ENCODE measurements at places on chromosomes 2 and 18.
A peak's percentile ranks its signal among the peaks of the same experiment; 100 is the strongest.

DNA sequence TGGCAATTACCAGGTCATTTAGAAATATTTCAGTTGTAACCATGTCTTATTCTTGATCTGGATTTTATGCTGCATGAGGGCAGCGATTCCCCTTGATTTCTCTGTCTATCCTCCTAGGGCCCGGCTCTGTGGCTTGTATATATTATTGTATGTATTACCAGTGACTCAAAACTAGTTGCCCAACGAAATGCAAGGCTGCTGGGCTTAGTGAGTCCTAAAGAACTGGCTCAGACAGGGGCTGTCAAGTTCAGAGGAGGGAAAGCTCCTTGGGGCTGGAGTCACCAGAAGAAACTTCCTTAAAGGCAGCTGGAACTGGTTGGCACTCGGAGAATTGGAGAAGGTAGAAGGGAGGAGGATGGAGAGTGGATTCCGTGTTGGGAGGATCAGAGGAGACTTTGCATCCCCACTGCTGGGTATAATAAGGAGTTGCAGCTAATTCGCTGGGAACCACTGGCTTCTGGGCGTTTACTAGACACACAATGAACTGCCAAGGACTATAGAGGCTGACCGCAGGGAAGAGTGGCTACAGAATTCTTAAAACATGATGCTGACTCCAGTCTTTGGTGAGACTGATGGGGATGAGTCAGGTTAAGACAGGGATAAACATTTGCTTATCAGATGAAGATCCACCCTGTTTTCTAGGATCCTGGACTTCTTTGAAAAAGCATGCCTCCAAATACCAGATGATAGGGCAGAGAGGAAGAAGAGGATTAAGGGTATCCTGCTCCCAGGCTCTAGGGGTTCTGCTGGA, 104.3 kb downstream of the PRKCE start:
- DNase-seq = no peak

DNA sequence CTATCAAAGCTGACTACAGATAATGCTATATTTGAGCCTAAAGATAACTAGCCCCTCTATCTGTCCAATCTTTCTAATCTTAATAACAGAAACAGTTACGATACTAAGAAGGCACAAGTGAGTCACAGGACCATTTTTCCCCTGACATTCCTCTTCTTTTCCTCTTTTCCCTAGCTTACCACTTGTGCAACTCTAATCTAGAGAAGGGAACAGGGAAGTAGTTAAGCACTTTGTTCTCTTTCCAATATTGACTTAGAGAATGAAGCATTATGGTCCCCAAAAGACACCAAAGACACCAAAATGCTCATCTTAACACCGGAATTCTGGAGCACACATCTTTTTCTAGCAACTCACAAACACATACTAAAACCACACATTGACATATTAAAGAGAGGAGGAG, 1.8 kb downstream of the PDE11A start:
- DNase-seq = no peak

DNA sequence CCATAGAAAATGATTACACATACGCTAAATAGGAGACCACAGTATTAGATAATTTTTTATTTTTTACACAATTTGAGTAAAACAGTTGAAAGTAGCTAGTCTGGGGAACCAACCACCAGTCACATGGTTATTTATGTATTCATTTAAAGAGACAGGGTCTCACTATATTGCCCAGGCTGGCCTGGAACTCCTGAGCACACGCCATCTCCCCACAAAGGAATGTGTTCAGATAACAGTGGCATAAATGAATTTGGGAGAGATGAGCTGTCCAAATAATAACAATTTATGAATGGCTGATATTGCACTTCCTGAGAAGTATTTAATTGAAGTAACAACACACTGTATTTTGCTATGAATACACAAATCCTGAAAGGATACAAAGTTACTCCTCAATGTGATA, 39.7 kb downstream of the KIDINS220 start:
- no peak for DNase-seq

GRCh38 chr2:80068038-80068731, 236.4 kb downstream of the LRRTM1 start:
- DNase-seq = no peak

GRCh38 chr2:78353168-78353567, 672.3 kb upstream of the REG3G start:
- DNase-seq = no peak

DNA sequence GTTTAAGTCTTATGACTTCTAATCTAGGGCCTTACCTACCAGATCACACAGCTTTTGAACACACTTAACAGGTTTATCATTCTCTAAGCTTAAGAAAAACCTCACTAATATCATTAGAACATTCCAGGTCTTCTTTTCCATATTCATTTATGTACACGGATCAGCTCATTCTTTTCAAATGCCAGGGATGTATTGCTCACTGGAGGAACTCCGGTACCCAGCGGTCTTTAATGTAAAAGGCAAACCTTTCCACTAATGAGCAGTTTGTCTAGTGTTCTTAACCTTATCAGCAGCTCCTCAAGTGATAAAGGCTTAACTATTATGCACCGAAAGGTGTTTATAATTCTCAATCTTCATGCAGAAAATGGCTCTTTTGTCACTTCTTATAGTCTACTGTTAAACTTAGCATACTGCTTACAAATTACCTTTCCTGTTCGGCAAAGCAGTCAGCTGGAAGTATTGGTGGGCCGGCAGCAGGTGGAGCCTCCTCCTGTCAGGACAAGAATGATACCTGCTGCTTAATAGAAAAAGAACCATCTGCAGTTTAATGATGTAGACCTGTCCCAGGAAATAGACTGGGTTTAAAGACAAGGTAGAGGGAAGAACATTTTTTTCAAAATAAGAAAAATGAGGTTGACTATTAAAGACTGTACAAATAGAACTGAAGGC, 142.7 kb downstream of the FIGN start:
- no peak for DNase-seq

GRCh38 chr2:237287872-237288271, 126.1 kb downstream of the COL6A3 start:
- no peak for DNase-seq

- no peak for DNase-seq
Measured at GRCh38 chr2:54585136-54585733, 129.1 kb downstream of the SPTBN1 start.

DNA sequence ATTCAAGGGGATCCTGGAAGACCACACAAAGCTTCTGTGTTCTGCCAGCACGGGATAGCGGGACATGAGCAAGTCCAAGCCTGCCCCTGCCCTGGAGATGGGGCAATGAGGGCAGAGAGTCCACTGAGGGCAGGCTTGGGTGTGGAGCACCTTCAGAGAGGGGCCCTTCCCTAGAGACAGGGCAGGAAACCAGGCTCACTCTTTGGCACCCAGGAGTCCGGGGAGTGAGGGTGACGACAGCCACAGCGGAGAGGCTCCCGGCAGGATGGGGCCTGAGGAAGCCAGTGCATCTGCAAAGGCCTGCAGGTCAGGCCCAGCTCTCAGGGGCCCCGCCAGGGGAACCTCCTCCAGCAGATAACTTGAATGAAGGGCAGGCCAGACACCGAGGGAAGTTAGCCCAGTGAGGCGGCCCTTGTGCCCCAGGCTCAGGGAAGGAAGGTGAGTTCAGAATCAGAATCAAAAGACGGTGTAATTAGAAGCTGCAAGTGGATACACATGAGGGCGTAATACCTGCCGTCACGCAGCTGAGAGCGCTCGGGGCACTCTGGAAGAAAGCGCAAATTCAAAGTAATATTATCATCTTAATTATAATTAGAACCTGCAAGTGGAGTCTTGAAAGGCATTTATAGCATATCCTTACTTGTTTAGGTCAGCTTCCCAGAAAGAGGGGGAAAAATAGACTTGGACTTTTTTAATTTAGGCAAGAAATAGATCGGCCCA, 142.6 kb upstream of the LGALSL start:
- DNase-seq = no peak

GRCh38 chr2:164992818-164993217, 37.5 kb upstream of the SLC38A11 start:
- peak; percentile 64 for DNase-seq

- DNase-seq = no peak
Measured at GRCh38 chr2:64595397-64596176, 58.1 kb downstream of the SERTAD2 start.

DNA sequence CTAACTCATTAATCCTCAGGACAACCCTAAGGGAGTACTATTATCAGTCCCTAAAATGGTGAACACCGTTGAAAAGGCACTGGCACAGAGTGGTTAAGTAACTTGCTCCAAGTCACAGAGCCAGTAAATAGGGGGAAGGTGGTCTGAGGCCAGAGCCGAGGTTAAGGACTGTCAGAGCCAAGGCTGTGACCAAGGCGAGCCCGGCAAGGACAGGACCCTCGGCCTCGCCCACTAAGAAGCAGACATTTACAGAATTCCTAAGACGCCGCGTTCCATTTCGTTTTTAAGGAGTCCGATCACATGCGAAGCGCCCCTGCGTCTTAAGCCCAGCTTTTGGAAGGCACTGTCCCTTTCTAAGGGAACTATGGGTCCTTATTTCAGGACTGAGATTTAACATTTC, 1.1 kb downstream of the PDIA6 start:
- DNase-seq = no peak

GRCh38 chr18:79771446-79772107, 26.2 kb upstream of the KCNG2 start:
- DNase-seq = no peak

GRCh38 chr18:4605212-4605611, 150.1 kb upstream of the DLGAP1 start:
- peak; percentile 41 for DNase-seq

GRCh38 chr18:30862900-30863299, 179.6 kb downstream of the DSC3 start:
- no peak for DNase-seq

GRCh38 chr2:236287656-236288055, 23.4 kb upstream of the ASB18 start:
- DNase-seq = no peak

DNA sequence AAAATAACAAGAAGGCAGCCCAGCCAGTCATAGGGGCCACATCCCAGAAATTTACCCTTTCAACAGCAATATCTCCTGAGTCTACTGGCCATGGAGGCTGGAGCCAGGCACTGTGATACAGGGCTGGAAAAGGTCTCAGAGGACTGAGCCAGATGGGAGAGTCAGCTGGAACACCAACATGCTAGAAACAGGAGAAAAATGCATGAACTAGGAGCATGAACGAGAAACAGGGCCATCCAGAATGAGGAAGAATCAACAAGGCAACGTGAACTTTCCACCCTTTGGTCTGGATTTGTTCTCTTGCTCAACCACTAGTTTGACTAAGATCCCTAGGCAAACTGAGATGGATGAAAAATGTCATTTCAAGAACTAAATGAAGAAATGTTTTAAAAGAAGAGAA, 13.1 kb downstream of the PID1 start:
- no peak for DNase-seq

- DNase-seq = no peak
Measured at GRCh38 chr2:233486357-233486756, 80.2 kb downstream of the USP40 start.

DNA sequence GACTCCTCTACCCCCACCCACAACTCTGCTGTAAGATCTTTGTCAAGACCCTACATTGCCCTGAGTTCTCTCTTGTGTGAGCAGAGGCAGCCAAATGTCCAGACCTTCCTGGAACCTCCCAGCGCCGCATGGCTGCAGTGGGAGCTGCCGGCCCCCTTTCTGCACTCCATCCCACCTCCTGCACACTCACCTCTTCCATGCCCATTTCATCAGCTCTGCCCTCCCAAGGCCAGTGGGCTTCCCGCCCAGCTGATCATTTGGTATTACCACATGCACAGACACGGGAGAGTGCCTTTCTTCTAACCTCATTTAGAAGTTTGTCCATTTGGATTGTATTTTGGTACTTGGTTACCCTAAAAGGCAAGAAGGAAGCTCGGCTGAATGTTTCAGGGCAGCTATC, 2.0 kb downstream of the IL1R2 start:
- no peak for DNase-seq

DNA sequence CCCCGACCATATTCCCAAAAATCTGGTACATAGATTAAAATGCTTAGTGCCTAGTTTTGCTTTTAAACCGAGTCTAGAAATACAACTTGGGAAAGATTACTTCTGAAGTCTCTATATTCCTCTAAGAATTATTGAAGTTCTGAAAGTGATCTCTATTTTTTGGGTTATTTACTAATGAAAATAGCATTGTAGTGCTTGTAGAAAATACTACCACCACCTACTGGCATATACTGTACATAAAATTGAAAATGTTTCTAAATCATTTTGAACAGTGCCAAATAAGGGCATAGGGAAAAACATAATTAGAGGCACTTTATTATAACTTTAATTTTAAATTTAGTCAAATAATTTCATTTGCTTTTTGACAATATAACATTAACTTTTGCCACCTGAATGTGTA, 1399.6 kb upstream of the ZEB2 start:
- no peak for DNase-seq

- DNase-seq = no peak
Measured at GRCh38 chr2:218807626-218808025, 24.0 kb downstream of the PRKAG3 start.

GRCh38 chr2:30915486-30915885, 108.2 kb upstream of the CAPN13 start:
- DNase-seq = no peak

DNA sequence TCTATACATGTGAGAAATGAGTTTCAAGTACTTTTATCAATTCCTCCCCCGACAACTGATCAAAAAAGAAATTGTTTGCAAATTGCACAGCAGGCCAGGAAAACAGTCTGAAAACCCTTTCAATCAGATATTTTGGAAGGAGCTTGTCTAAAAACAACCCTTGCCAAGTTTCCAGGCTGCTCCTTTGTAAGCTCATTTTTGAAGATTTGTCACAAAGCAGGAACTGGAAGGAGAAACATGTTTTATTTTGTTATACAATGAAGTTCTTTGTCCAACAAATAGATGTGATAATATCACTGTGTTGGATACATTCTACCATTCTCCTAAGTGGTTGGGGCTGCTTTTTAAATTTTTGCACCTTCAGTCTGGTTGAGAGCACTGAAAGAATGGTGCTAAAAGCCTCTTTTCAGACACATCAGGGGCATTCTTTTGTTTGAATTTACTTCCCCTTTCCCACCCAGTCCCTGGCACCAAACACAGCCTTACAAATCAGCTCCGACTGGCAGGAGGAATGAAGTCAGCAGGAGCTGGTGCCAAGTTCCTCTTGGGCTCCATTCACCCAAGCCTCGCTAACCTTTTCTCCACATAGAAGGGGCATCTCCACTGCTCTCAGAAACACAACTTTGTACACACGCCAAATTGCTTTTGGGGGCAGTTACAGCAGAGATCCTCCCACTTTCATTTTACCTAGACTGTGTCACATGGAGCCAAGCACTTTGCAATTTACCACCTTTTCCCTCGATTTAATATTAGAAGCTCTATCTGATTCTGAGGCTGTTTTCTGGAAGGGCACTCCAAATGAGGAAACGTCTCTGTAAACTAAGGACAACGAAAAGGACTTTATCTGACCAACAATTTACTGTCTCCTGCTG, 88.0 kb downstream of the C1D start:
- no peak for DNase-seq

DNA sequence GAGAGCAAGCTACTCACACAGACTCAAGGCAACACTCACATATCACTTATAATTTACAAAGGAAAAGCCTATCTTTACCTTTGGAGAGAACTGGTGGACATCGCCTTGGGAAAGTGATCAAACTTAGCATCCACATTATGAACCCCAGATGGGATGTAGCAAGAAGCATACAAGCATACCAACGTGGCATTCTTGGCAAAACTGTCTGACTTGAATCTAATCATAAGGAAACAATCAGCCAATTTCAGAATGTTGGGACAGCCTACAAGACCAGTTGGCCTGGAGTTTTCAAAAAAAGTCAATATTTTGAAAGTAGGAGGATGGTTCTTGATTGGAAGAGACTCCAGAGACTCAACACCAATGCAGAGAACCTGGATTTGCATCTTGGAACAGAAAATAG, 79.1 kb upstream of the PMAIP1 start:
- DNase-seq = peak; percentile 32
